ENCODE measurements at places on chromosomes 4 and X. TPM values are rescaled to one million over a fixed set of nuclear protein-coding genes. Genes with fewer than 3 reads are reported as not detected.

Gene KIF4A
- 27.9 TPM for total RNA-seq

Gene TMPRSS11F
- total RNA-seq = not detected

DNA sequence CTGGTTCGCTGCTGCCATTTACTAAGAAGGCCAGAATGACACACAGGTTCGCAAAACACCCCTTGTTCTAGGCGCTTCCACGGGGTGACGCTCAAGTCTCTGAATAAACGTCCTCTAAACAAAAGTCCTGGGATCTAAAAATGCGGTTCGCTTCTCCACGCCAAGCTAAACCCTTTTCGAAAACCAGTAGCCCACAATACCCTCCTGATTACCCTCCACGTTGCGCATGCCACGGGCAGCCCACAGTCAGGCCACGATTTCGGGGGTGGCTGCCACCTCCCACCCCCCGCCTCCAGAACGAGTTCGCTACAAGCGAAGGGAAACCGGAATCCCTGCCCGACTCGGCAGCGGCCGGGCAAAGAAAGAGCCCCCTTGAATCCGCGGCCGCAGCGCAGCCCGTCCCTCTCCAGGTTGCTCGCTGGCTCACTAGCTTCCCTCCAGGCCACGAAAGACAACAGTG, 423 bp downstream of the RPL39 start:
- no peak for DNase-seq

DNA sequence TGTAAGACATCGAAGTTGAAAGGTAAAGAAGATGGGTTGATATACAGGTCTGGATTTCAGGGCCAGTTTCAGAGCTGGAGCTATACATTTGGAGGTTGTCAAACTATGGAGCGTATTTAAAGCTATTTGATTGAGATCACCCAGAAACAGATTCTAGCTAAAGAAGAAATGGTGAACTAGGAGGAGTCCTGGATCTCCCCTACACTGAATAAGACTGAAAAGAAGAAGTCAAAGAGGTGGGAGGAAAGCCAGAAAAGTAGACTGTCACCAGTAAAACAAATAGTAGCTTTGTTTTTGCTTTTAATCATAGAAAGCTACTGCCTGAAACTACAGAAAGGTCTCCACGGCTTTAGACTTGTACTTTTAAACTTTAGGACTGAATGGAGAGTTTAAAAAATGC, 5.0 kb upstream of the NDP start:
- no peak for DNase-seq

DNA sequence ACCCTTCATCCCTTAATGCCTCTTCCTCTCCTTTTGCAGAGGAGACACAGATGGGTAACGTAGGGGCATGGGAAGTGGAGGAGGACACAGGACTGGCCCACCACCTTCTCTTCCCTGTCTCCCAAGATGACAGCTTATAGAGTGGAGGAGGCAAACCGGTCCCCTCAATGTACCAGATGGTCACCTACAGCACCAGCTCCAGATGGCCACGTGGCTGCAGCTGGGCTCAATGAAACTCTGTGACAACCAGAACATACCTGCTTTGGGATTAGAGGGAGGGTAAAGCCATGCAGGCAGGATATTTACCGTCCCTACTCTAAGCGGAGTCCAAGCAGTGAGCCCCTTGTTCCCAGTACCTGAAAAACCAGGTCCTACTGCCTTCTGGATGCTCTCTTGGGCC, 7.5 kb upstream of the KLHL15 start:
- no peak for DNase-seq

DNA sequence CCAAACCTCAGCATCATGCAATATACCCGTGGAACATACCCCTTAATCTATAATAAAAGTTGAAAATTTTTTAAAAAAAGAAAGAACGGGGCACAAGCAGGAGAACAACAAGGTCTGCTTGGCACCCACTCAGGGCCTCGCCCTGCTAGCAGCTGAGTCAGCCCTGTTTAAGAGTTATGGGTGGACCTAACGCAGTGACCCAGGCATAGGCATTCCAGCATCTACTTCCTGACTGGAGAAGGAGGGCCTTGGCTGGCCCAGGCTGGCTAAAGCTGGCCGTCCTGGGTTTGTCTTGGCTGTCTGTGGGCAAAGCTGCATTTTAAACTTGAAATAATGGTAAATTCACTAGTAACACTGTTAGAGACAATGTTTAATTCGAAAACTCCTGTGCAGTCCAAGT, 236.7 kb upstream of the PGRMC2 start:
- no peak for DNase-seq

- no peak for DNase-seq
These were observed 8.4 kb downstream of the HAND2 start for GRCh38 chr4:173521467-173522159.

- DNase-seq = no peak
These were observed 13.1 kb upstream of the SLC9B1 start for GRCh38 chr4:103032574-103032973.

GRCh38 chr4:133600008-133600407, 450.9 kb downstream of the PCDH10 start:
- no peak for DNase-seq

- DNase-seq = no peak
These were observed 17.6 kb downstream of the SYAP1 start for GRCh38 chrX:16737024-16737423.

DNA sequence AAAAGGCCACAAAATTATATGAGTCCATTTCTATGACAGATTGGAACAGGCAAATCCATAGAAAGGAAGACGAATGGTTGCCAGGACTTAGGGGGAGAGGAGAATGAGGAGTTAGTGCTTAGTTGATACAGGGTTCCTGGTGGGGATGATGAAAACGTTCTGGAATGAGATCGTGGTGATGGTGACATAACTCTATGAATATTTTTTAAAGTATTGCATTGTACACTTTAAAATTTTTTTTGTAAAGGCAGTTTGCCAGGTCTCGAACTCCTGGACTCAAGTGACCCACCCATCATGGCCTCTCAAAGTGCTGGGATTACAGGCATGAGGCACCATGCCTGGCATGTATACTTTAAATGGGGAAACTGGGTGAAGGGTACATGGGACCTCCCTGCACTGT, 9.9 kb upstream of the CCNQ start:
- DNase-seq = no peak

DNA sequence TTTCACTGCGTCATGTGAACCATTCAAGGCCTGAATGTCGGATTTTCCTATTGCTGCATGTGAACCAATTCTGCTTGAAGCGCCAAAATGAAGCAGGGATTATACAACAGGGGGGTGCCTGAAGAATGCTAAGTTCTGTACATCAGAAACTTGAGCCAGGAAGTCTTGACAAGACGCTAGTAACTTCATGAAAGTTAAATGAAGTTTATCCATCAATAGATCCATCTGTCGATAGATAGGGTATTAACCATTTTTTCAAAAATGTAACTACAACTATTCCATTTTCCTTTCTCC, 590 bp upstream of the NAF1 start:
- no peak for DNase-seq

DNA sequence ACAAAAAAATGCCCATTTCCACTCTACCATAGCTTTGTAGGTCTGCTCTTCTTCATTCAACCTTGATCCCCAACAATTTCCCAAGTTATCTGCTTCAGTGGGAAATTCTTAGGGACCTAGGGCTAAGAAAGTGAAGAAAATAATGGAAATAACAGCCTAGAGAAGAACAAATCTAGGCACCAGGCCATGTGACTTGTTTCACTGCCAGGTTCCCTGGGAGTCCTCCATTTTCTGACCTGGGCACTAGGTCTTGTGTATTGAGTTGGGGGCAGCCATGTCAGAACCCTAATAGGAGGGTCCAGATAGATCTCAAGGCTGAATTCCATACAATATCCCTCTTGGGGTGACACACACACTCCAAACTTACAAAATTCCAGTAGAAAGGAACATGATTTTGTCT, 194.6 kb upstream of the STK26 start:
- no peak for DNase-seq

DNA sequence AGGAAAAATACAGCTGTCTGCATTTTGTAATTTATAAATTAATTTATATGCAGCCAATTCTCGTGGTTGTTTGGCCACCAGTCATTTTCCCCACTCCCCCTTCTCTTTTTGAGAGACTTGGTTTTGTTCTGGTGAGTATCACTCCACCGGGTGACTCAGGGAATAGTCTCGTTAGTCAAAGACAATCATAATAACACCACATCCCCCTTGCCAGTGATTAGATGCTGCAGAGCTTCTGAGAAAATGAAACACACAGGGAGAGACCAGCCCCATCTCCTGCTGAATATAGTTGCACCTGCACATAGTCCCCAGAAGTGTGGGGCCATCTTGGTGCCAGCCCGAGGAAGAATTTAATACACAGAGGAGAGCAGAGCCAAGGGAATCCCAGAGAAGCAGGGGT, 8.0 kb upstream of the FNIP2 start:
- no peak for DNase-seq

- no peak for DNase-seq
These were observed 71.2 kb downstream of the MSX1 start for GRCh38 chr4:4930677-4931076.

DNA sequence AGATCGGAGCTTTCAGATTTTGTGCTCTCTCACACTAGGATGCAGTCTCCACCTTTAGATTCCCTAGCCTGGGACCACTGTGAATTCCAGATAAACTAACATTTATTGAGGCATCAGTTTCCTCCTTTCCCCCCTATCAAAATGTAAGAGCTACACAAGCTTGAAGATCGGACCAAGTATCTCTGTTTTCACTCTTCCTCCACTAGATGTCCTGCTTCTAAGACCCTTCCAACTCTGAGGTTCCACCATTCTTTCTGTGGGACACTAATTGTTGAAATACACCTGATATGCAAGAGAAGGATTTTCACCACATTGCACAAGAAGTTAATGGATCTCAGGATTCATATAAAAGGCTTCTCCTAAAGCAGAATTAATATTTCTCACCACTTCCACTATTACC, 43.0 kb upstream of the PHOX2B start:
- DNase-seq = no peak

Data from activated naive CD8-positive, alpha-beta T cell treated with anti-CD3 and anti-CD28 coated beads, Interleukin-2, amount 10 ng/mL, durations not matched to agents 7 days and 5 days (primary cell).